ENCODE measurements at places on chromosomes 2 and 18.

GRCh38 chr2:113132414-113133021 lies 5.1 kb downstream of the IL1RN start:
- DNase-seq, result no peak

DNA sequence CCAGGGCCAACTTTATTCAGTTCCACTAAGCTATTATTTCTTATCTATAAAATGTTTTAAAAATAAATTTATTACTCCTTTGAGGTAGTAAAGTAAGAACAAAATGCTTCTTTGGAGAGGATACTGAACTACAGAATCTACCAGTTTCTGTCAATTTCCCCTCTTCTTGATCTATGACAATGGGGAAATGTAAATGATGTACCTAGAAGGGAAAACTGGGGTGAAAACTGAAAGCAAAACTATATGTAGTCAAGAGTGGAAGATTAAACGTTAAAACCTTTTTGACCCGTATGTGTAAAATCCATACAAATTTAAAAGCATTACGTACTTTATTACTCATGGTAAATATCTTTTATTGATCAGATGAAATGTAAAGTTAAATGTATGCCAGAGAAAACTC lies 1287.8 kb upstream of the TMEFF2 start:
- DNase-seq, result no peak

DNA sequence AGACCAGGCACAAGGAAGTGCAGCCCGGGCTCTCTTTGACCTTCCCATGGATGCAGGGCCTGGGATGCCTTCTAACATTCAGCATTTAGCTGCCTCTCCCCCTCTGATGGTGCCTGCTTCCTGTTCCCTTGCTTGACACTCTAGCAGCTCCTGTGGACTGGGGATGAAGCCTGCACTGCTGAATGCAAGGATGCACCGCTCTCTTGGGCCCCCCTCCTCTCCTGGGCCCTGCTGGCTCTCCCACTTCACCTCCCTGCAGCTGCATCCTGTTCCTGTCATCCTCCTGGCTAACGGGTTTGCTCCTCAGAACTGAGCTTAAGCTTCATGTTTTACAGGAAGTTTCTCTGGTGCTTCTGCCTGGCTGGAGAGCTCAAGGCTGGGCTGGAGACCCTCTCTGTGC lies 254.1 kb downstream of the TSN start:
- DNase-seq, result no peak

DNA sequence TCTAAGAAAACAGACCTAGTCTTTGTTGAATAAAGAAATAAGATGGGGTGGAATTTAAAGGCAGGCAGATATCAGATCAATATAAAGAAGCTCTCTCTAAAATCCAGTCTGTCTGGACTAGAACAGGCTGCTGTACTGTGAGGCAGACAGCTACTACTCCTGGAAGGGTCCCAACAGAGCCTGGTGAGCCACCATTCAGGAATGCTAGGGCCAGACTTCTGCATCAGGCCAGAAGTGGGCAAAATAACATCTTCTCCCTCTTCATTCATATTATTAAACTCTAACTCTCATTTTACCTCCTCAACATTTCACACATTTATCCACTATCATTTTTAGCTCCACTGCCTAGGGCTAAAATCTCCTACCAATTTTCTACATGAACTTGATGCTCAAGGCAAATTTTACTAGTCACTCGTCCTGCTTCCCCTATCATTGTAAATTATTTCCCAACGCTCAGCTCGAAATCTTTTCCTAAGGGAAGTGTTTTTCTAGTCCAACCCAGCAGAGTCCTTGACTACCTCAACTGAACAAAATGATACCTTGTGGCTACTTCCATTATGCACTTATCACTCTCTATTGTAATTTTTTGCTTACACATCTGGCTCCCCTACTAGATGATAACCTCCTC lies 45.2 kb upstream of the GLS start:
- DNase-seq, result no peak

DNA sequence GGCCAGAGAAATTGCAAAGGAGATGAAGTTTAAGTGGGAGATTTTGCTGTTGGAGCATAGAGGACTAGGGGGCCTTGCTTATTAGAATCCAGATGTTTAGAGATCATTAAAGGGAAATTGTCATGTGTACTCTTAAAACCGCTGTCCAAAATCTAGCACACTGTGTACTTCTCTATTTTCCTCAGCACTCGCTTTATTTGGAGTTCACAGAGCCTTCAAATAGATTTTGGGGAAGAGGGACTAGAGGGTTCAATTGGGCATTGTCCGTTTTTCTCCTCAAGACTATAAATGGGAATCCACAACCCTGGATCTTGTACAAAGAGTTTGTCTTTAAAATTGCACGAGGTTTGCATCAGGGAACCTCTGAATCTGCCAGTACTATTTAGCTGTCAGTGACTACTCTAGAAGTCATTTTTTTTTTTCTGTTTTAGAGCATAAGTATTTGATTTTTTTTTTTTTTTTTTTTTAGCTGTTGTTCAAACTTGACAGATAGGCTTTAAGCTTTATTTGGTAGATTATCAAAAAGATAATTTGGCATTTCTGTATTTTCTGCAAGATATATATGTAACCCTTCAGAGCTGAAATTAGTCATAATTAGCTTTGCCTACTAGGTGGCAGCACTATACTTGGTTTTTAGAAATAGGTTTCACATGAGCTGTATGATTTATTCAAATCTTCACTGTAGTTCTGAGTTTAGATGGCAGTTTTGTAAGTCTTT lies 14.2 kb downstream of the PMS1 start:
- no peak for DNase-seq

- no peak for DNase-seq
These were observed 10.4 kb upstream of the SPATS2L start for GRCh38 chr2:200296118-200296517.

DNA sequence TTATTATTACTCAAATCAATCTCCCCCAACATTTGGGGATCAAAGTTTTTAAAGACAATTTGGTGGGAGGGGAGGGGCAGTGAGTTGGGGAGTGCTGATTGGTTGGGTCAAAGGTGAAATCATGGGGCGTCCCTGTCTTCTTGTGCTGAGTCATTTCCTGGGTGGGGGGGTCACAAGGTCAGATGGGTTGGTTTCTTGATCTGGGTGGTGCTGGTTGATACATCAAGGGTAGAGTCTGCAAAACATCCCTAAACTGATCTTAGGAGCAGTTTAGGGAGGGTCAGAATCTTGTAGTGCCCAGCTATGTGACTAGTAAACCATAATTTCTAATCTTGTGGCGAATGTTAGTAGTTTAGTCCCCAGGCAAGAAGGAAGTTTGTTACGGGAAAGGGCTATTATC lies 67.4 kb downstream of the MOGAT1 start:
- DNase-seq, result no peak

- DNase-seq, result no peak
These were observed 184.6 kb downstream of the FMNL2 start for GRCh38 chr2:152519581-152519952.

GRCh38 chr2:164190700-164191099 lies 430.6 kb downstream of the GRB14 start:
- DNase-seq, result no peak

GRCh38 chr2:10529611-10530010 lies 81.5 kb upstream of the ODC1 start:
- no peak for DNase-seq
